SJSA1 (cell line): ENCODE measurements at places on chromosomes 13 and 19. TPM values are rescaled to one million over a fixed set of nuclear protein-coding genes. Genes with fewer than 3 reads are reported as not detected.

DNA sequence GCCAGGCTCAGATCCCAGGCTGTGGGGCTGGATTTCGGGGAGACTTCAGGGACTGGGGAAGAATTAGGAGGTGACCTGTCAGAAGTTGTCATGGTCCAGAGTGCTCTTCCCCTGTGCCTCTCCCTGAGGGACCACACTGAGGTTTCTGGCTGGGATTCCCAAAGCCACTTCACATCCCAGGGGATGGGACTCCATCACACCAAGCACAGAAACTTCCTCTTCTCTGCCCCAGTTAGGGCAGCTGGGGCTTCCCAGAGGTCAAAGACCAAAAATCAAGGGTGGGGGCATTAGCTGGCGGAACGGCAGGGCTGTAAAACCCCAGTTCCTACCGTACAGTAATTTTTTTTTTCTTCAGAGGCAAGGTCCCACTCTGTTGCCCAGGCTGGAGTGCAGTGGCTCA is 7.4 kb downstream of the FCER2 start:
- H3K4me3 ChIP-seq = no peak overlapping the region
- H3K36me3 ChIP-seq = no peaks in the 10 kb centered on the region
- DNase-seq = no peak
- H3K27me3 ChIP-seq = peaks cover 5% of the 10 kb centered on the region; the same call in 1 of the 2 replicates
- no peaks in the 10 kb centered on the region for H3K4me1 ChIP-seq

GRCh38 chr13:25207291-25207810 is 35.3 kb upstream of the AMER2 start:
- no peaks in the 10 kb centered on the region for H3K36me3 ChIP-seq
- DNase-seq = no peak
- no peak overlapping the region for H3K4me3 ChIP-seq
- no peaks in the 10 kb centered on the region for H3K4me1 ChIP-seq

DNA sequence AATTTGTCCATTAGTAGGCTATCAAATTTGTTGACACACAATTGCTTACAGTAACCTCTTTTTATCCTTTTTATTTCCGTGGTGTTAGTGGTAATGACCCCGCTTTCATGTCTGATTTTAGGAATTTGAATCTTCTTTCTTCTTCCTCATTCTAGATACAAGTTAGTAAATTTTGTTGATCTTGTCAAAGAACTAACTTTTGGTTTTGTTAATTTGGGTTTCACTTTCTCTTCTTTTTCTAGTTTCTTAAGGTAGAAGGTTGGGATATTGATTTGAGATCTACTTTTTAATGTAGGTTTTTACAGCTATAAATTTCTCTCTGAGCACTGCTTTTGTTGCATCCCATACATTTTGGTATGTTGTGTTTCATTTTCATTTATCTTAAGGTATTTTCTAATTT is 53.3 kb upstream of the SLC7A1 start:
- no peak overlapping the region for H3K4me3 ChIP-seq
- H3K27ac ChIP-seq = no peak overlapping the region
- H3K36me3 ChIP-seq = no peaks in the 10 kb centered on the region
- no peak for DNase-seq

DNA sequence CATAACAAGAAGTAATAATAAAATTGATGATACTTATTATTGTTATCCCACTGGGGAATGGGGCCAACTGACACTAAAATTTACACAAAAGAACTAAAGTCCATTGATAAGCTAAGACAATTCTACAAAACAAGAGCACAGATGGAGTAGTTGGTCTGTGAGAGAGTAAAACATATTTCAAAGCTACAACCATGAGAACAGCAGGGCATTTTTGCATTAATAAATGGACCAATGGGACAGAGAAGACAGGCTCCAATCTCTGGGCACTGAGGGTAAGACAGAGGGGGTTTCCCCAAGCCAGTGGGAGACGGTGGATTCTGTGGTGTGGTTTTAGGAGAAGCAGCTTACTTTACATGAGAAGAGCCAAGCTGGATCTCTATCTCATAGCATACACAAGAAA is 14.4 kb downstream of the KANK2 start:
- peaks cover 89% of the 10 kb centered on the region for H3K36me3 ChIP-seq
- H3K27ac ChIP-seq = no peak overlapping the region
- H3K4me1 ChIP-seq = peaks cover 30% of the 10 kb centered on the region
- DNase-seq = no peak
- H3K4me3 ChIP-seq = no peak overlapping the region

DNA sequence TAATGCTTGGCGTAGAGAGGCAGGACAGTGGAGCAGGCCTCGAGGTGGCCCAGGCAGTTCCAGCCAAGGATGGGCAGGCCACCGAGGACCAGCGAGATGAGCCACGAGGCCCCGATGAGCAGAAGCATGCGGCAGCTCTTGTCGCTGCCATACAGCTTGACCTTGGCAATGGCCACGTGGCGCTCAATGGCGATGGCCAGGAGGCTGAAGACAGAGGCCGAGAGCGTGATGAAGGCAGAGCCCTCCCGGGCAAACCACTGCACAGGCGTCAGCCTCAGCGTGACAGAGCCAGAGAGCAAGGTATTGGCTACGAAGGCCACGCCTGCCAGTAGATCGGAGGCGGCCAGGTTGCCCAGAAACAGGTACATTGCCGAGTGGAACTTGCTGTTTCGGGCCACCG is 6.8 kb downstream of the S1PR2 start:
- H3K36me3 ChIP-seq = peaks cover 2% of the 10 kb centered on the region; the same call in 1 of the 2 replicates
- H3K27me3 ChIP-seq = no peaks in the 10 kb centered on the region
- DNase-seq = no peak
- H3K4me1 ChIP-seq = peaks cover 22% of the 10 kb centered on the region
- H3K27ac ChIP-seq = no peak overlapping the region
- no peak overlapping the region for H3K4me3 ChIP-seq

- no peak for DNase-seq
- peaks cover 27% of the 10 kb centered on the region for H3K4me1 ChIP-seq
- no peaks in the 10 kb centered on the region for H3K27me3 ChIP-seq
- H3K36me3 ChIP-seq = peaks cover 2% of the 10 kb centered on the region
Measured at GRCh38 chr19:1860042-1860775, 3.2 kb downstream of the KLF16 start.

- no peak overlapping the region for H3K4me3 ChIP-seq
- no peaks in the 10 kb centered on the region for H3K36me3 ChIP-seq
- H3K27me3 ChIP-seq = no peaks in the 10 kb centered on the region
- peaks cover 9% of the 10 kb centered on the region; the same call in 1 of the 2 replicates for H3K4me1 ChIP-seq
Measured at GRCh38 chr13:23963947-23964346, 66.6 kb upstream of the C1QTNF9B start.

- H3K36me3 ChIP-seq = no peaks in the 10 kb centered on the region
- peak; percentile 16 for DNase-seq
- H3K4me3 ChIP-seq = no peak overlapping the region
- 0 out of 2 replicates have a peak, but pooled peaks cover 2% of the 10 kb centered on the region for H3K27me3 ChIP-seq
Measured at GRCh38 chr19:40831502-40832430, 18.5 kb downstream of the CYP2A6 start.

DNA sequence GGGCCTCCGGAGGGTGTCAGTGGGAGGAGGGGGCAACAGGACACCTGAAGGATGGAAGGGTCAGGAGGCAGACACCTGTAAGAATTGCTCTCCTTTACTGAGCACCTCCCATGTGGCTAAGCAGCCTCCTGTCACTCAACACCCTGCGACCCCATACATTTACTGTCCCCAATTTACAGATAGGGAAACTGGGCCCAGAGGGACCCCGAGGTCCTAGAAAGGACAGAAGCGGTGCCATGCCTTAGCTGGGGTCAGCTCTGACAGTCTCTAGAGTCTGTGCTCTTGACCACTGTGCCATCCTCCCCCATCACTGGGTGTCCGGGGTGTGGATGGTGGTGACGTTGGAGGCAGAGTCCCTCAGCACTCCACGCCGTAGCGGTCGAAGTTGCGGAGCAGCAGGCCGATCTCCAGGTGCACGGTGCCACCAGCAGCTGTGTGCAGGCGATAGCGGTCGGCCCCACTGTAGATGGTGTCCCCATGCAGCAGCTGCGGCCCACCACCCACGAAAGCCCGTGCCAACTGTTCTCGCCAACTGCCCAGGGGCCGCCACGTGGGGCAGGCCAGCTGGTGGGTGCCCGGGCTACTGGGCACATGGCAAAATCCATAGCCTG is 726 bp upstream of the TGFB1 start:
- no peak overlapping the region for H3K27ac ChIP-seq
- H3K4me3 ChIP-seq = peak overlapping the region; percentile 66
- peaks cover 15% of the 10 kb centered on the region for H3K4me1 ChIP-seq
- no peaks in the 10 kb centered on the region for H3K27me3 ChIP-seq
- peaks cover 22% of the 10 kb centered on the region for H3K36me3 ChIP-seq

DNA sequence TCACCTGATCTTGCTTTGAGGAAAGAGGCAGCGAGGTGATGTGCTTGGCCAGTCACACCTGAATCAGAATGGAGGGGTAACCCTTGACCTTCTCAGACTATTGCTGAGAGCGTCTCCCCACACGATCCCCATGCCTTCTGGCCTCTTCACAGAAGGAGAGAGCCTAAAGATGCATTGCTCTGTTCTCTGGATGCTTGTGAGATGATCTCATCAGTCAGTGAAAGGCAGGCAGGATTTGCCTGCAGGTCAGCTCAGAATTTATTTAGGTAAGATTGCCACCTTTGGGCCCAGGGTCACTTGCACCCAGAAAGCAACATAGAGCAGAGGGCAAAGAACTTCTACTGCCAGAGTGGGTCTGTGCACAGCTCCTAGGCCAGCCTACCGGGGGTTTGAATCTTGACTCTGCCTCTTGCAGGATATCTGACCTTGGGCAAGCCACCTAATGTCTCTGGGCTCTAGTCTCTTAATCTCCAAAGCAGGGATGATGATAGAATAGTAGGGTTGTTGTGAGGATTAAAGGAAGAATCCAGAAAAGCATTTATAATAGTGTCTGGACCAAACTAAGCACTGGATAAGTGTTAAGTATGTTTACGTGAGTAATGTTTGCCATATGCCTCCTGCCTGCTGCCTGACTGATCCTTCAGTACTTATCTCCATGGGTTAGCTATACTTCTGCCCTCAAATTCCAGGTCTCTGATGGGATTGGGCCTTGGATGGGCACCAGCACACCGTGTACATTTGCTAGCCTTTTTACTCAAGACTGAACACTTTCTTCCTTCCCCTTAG is 8.4 kb upstream of the FLT1 start:
- no peaks in the 10 kb centered on the region for H3K36me3 ChIP-seq
- H3K27me3 ChIP-seq = no peaks in the 10 kb centered on the region
- DNase-seq = no peak
- no peak overlapping the region for H3K27ac ChIP-seq
- no peak overlapping the region for H3K4me3 ChIP-seq
- H3K4me1 ChIP-seq = peaks cover 4% of the 10 kb centered on the region; the same call in 1 of the 2 replicates

GRCh38 chr19:3684817-3685410 is 15.4 kb downstream of the PIP5K1C start:
- H3K4me1 ChIP-seq = peaks cover 3% of the 10 kb centered on the region; the same call in 1 of the 2 replicates
- DNase-seq = no peak
- no peaks in the 10 kb centered on the region for H3K27me3 ChIP-seq

The TLE6 gene
- total RNA-seq = 2.0 and 7.2 TPM in 2 replicates

The CEBPA gene
- 0.13 TPM in 1 of 2 replicates, not detected in the other for total RNA-seq

The LPAR2 gene
- total RNA-seq = 0.24 TPM in 1 of 2 replicates, not detected in the other

The ZNF730 gene
- total RNA-seq = 0.18 TPM in 1 of 2 replicates, not detected in the other
